ENCODE measurements at places on chromosomes 11 and 22. TPM values are rescaled to one million over a fixed set of nuclear protein-coding genes. Genes with fewer than 3 reads are reported as not detected.

- no peak for DNase-seq
Measured at GRCh38 chr11:126160345-126161022, 51.0 kb downstream of the RPUSD4 start.

DNA sequence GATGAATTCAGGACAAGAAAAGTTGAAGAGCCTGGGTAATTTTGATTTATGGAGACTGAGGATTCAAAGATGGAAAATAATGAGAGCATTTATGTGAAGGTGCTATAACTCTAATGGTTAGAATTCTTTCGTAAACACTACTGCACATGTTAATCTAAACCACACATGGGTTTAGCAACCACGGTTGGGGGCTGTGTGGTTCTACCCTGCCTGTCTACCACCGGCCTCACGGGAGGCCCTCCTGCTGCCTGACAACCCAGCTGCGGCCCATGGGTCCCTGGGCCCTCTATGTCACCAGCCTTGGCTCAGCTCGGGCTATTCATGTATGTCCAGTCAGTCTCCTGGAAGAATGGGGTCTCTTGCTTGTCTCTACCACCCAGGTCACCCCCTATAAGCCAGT, 68.5 kb upstream of the ARFGAP3 start:
- DNase-seq, result no peak

GRCh38 chr22:35921777-35922176, 106.8 kb downstream of the RBFOX2 start:
- DNase-seq, result no peak

DNA sequence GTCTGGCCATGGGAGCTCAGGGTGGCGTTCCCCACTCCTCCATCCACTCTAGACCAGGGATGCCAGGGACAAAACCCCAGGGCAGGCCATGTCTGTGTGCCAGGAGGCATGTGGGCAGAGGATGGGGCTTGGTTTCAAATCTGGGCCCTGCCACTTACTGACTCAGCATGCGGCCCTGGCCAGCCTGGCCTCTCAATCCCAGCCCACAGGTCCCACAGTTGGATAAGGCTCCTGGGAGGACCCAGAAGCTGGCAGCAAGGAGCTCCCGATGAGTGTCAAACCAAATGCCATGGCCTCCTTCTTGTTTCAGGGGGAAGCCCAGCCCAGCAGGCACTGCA, 1290.4 kb downstream of the BRD1 start:
- no peak for DNase-seq

GRCh38 chr11:122656073-122656630, 630 bp downstream of the UBASH3B start:
- no peak for DNase-seq

DNA sequence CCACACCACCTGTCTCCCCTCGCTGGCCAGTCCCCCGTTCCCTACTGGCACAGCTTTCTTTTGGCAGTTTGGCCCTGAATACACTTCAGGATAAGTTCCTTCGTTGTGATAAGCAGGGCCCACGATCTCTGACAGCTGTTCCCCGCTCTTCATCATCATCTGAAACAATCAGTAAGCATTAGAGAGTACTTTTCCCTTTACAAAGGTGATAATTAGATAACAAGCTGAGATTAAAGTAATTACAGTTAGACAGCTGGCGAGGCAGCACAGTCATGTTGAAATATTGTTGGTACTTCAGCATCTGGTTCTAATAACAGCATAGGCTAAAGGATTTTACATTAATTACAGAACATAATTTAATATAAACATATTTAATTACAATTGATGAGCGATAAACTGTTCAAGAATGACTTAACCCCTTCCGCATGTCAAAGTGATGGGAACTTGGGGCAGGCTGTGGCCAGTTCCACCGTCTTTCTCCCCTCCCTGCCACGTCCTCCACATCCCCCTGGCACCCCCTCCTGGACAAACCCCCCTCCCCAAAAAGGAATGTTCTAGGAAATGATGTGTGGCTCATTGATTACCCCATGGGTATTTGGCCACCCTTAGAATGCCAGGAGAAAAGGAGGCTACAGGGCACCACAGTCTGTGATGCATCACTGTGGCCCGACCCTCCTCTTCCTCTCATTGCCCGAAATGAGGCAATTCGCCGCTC, 134.9 kb downstream of the RCN1 start:
- DNase-seq, result no peak

GRCh38 chr11:109772892-109773291, 320.3 kb upstream of the ZC3H12C start:
- no peak for DNase-seq

- no peak for DNase-seq
Measured at GRCh38 chr11:15629690-15630321, 515.1 kb downstream of the INSC start.

GRCh38 chr11:75823946-75824345, 8.9 kb downstream of the UVRAG start:
- no peak for DNase-seq

DNA sequence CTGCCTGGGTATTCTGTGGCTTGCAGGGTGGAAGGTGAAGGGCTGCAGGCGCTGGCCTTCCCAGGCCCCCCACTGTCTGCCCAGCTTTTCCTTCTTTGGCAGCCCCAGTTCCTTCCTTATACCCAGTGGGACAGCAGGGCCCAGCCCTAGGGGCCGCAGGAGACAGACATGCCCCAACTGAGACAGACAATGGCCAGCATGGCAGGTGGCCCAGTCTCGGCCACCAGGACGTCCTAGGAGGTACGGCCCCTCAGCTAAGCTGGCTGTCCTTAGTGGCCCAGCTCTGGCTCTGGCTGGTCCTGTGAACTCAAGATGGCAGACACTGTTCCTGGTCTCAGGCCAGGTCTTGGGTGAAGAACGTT, 35.9 kb downstream of the RTN4R start:
- DNase-seq, result no peak

- no peak for DNase-seq
Measured at GRCh38 chr11:111823131-111823530, 48.2 kb downstream of the ALG9 start.

- no peak for DNase-seq
Measured at GRCh38 chr11:83449338-83449913, 163.3 kb upstream of the CCDC90B start.

GRCh38 chr22:20624161-20624616, 116.8 kb downstream of the MED15 start:
- no peak for DNase-seq

The MUC5AC gene
- 0.01 TPM for polyA plus RNA-seq

The SLC25A1 gene
- polyA plus RNA-seq, result 77.7 TPM

The MMP8 gene
- polyA plus RNA-seq, result not detected

The SCN3B gene
- polyA plus RNA-seq, result 1.6 TPM

The TTC36 gene
- 1.1 TPM for polyA plus RNA-seq

All from right renal cortex interstitium (tissue), 3 donors.